Fibroblast of the aortic adventitia (primary cell): ENCODE measurements at places on chromosomes 2 and 18. TPM values are rescaled to one million over a fixed set of nuclear protein-coding genes. Genes with fewer than 3 reads are reported as not detected.

DNA sequence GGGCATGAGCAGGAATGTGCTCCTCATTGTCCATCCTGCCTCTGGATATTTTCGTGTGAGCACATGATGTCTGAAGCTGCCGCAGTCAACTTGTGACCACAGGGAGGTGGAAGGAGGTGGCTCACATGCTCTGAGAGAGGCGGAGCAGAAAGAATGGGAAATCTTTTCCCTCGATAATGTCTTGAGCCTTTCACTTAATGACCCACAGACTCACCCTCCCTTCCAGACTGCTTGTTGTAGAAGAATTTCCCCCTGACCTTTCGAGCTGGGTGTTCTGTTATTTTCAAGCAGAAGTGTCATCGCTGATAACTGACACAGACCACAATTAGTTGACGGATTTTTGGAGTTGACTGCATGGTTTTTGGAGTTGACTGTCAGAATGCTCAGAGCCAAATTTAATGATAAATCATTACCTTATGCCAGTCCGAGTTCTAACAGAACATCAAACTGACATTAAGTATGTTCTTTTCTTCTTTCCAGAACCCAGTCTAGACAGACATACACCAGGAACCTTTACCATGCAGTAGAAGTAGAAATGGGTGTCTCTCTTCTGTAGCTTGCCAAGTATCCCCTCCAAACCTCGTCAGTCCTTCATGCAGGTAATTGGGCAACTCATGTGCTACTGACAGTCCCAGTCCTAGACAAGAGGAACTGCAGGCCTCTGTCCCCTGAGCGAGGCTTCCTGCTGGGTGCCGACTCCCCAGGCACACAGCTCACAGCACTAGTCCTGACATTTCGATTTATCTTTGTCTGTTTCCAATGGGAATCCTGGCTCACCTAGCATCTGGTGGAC lies 29.4 kb upstream of the RTTN start:
- no peak for DNase-seq

DNA sequence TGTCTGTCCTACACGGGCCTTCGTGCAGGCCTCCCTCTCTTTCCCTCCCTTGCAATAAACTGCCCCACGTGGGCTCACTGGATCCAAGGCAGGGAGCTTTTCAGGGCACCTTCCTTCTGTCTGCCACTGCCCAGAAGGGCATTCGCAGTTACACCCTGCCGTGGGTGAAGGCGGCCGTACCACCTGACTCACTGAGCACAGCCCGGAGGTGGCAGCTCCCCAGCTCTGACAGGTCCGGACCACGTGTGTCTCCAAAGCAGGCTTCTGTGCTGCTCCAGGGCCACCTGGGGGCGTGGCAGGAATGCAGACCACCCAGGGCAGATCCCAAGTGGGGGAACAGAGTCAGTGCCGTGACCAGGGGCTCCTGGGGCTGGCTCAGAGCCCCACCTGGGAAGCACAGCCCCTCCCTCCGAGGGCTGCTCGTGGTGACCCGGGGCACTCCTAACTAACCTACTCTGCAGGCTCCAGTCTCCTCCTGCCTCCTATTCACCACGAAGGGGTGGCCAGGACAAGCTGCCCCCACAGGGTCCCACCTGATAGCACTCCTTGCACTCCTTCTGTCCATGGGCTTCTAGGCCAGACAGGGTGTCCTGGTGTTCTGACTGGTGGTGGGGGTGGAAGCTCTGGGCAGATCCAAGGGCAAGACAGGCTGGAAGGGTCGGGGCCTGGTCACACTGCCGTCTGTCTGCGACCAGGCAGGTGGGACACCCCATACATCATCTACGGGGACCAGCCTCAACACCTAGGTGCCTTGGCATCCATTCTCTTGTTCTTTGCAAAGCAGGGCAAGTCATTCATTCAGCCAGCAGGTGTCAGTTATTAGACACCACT lies 9.7 kb downstream of the SNED1 start:
- DNase-seq, result no peak

Gene SULT1C4
- total RNA-seq, result 0.33 TPM in 1 of 2 replicates, not detected in the other

DNA sequence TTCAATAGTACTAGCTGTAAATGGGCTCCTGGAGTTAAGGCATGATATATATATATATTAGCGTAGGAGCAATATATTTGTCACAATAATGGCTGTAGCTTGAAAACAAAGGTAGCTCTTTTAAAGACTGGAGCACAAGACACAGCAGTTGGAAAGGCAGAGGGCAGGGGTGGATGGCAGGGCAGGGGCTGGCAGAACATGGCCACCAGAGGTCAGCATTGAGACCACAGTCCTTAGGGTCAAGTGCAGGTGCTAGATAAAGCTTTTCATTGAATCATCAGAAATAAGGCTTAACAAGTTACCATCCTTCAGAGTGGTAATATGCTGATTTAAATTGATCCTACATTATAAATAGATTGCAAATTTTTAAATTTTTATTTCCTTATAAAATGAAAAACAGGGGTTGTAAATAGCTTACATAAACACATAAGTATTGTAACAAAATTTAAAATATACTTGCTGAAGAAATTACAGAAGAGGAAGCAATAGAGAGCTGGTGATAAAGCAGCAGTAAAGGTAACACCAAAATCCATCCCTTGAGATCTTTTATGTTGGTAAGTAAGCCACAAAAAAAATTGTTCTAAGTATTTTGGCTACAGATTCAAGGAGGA lies 161.2 kb upstream of the PIEZO2 start:
- peak; percentile 58 for DNase-seq

DNA sequence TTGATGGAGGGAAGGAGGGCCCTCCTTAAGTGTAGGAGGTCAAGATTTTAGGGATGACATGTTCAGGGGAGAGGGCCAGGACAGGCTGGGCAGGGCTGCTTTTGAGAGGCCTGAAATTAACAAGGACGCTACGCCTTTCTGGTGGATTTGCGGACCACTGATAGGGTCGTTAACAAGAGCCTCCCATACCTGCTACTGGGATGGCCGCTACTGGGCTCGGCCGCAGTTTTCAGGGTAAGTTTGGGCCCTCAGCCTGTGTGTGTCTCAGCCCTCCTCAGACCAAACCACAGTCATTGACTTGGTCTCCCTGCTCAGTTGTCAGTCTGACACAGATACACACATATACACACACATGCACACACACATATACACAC lies 180.9 kb downstream of the SMAD2 start:
- DNase-seq, result no peak

Gene SCN9A
- total RNA-seq, result 14.0 and 22.9 TPM in 2 replicates
